Frontal cortex (tissue), 4 donors: ENCODE measurements at places on chromosomes 16 and 17. TPM values are rescaled to one million over a fixed set of nuclear protein-coding genes. Genes with fewer than 3 reads are reported as not detected.

Gene PRR29
- total RNA-seq: 2.0 TPM

Gene ZBTB4
- 11.8 TPM for total RNA-seq

Gene NTN1
- 6.5 TPM for total RNA-seq

Gene NUPR1
- under 0.01 TPM for total RNA-seq

Gene TBC1D3B
- total RNA-seq: 1.6 TPM

Gene KCNH4
- 0.41 TPM for total RNA-seq

Gene CANT1
- total RNA-seq: 17.5 TPM

Gene KCNAB3
- total RNA-seq: 1.2 TPM

Gene ZSCAN10
- not detected for total RNA-seq

Gene SALL1
- 5.3 TPM for total RNA-seq

Gene TSNAXIP1
- total RNA-seq: 4.5 TPM

Gene KRTAP2-1
- not detected for total RNA-seq

Gene SLC16A6
- 1.2 TPM for total RNA-seq

Gene ITPRIPL2
- 3.3 TPM for total RNA-seq

Gene DYNLRB2
- total RNA-seq: not detected

Gene KRT31
- total RNA-seq: 1.2 TPM

Gene MPV17L
- 13.9 TPM for total RNA-seq

Gene KIFC3
- total RNA-seq: 46.1 TPM

Gene AARS1
- 79.1 TPM for total RNA-seq

Gene KRTAP4-9
- not detected for total RNA-seq

Gene MSI2
- 31.0 TPM for total RNA-seq

Gene HEATR9
- not detected for total RNA-seq

Gene ZKSCAN2
- 13.9 TPM for total RNA-seq

Gene ABCA5
- 49.3 TPM for total RNA-seq

Gene KRTAP1-1
- not detected for total RNA-seq

Gene RND2
- 4.5 TPM for total RNA-seq
